ENCODE measurements at places on chromosomes 1 and 21.

- H3K4me1 ChIP-seq, result no peaks in the 10 kb centered on the region
- no peaks in the 10 kb centered on the region for H3K36me3 ChIP-seq
- DNase-seq, result no peak
- H3K27me3 ChIP-seq, result no peaks in the 10 kb centered on the region
Observed at GRCh38 chr1:228104526-228105269, 1.6 kb upstream of the C1orf35 start.

- no peaks in the 10 kb centered on the region for H3K4me1 ChIP-seq
- H3K27ac ChIP-seq, result peak overlapping the region; percentile 95
Observed at GRCh38 chr21:39184050-39184980, 1.1 kb upstream of the PSMG1 start.

- H3K27ac ChIP-seq, result no peak overlapping the region
- H3K4me3 ChIP-seq, result no peak overlapping the region
- DNase-seq, result no peak
- no peaks in the 10 kb centered on the region for H3K36me3 ChIP-seq
Observed at GRCh38 chr1:87760155-87760554, 431.5 kb downstream of the LMO4 start.

DNA sequence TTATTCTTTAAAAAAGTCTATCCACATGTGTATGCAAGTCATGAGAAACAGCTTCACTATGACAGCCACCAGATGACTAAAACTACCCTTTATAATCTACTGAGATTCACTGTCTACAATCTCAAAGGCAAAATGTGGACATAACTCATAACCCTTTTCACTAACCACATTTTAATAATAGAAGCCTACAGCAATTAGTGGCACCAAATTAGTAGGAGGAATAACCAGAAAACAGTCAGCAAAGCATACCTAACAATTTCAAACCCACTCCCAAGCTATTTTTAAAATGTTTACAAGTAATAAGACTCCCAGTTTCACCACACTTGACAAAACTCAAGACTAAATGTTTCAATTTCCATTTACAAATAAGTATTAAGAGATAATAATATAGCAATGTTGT, 442.9 kb downstream of the PTPRC start:
- no peaks in the 10 kb centered on the region for H3K36me3 ChIP-seq
- H3K4me1 ChIP-seq, result no peaks in the 10 kb centered on the region
- H3K4me3 ChIP-seq, result no peak overlapping the region

GRCh38 chr21:21612466-21612865, 614.3 kb downstream of the NCAM2 start:
- H3K36me3 ChIP-seq, result no peaks in the 10 kb centered on the region
- H3K4me1 ChIP-seq, result no peaks in the 10 kb centered on the region
- DNase-seq, result no peak
- no peaks in the 10 kb centered on the region for H3K27me3 ChIP-seq

DNA sequence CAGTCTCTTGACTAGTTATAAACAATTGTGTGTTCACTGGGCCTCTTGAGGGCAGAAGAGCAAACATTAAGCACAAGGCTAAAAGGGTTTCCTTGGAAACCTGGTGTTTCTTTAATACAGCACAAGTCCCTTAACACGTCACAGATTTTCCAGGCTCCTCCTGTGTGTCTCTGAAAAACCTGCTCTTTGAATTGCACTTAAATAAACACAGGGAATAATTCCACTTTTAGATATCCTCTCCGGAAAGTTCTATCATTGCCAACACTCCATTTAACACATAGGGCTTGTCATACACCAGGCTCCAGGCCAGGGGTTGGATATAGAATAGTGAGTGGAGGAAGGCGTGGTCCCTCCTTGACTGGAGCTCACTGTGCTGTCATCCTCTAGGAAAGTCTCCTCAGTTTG, 442.6 kb downstream of the DSCAM start:
- H3K4me3 ChIP-seq, result no peak overlapping the region
- H3K36me3 ChIP-seq, result no peaks in the 10 kb centered on the region
- H3K4me1 ChIP-seq, result no peaks in the 10 kb centered on the region
- no peak overlapping the region for H3K27ac ChIP-seq

GRCh38 chr1:241998412-241998921, 431 bp downstream of the MAP1LC3C start:
- H3K27ac ChIP-seq, result no peak overlapping the region
- no peaks in the 10 kb centered on the region for H3K27me3 ChIP-seq
- DNase-seq, result peak; percentile 74

- H3K27ac ChIP-seq, result no peak overlapping the region
- H3K36me3 ChIP-seq, result no peaks in the 10 kb centered on the region
- no peaks in the 10 kb centered on the region for H3K4me1 ChIP-seq
- no peak for DNase-seq
- peaks cover 13% of the 10 kb centered on the region for H3K27me3 ChIP-seq
Observed at GRCh38 chr1:39689635-39690034, 1.6 kb downstream of the HPCAL4 start.

DNA sequence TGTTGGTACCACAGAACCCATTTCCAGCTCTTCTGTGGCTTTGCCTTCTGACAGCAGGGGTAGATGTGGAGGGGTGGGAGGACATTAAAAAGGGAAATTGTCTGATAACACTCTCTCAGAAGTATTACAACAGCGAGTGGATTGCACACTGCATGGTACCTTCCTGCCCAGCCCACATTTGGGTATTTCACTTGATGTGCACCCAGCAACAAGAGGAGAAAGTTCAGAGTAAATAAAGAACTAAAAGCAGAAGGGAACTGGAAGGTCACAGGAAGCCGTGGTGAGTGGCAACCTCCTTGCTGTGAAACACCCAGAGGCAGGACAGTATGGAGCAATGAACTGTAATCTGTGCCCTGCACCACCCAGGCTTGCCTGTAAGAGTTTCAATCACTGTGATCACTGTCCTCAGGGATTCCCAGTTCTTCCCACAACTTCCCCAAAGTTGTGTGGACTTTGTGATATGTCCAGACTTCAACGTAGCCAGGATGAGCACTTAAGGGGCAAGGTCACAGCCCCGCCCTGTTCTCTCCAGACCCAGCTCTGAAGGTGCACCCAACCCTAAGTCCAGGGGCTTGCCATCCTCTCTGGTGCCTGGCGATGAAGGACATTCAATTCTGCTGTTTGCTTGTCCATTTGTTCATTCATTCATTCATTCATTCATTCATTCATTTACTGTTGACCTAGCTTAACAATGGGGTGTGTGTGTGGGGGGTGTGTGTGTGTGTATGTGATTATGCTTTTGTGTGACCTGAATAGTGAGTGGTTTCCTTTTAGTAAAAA, 18.7 kb upstream of the F5 start:
- DNase-seq, result no peak
- H3K27ac ChIP-seq, result no peak overlapping the region
- H3K27me3 ChIP-seq, result no peaks in the 10 kb centered on the region
- H3K4me3 ChIP-seq, result no peak overlapping the region
- no peaks in the 10 kb centered on the region for H3K36me3 ChIP-seq

GRCh38 chr1:39671433-39671792, 494 bp downstream of the NT5C1A start:
- H3K36me3 ChIP-seq, result no peaks in the 10 kb centered on the region
- no peaks in the 10 kb centered on the region for H3K27me3 ChIP-seq
- H3K4me3 ChIP-seq, result peak overlapping the region; percentile 42
- no peak overlapping the region for H3K27ac ChIP-seq

GRCh38 chr1:248686815-248687214, 15.8 kb downstream of the OR14I1 start:
- no peak overlapping the region for H3K27ac ChIP-seq
- H3K4me1 ChIP-seq, result no peaks in the 10 kb centered on the region
- no peaks in the 10 kb centered on the region for H3K27me3 ChIP-seq
- no peak overlapping the region for H3K4me3 ChIP-seq

- no peaks in the 10 kb centered on the region for H3K27me3 ChIP-seq
- H3K36me3 ChIP-seq, result no peaks in the 10 kb centered on the region
- DNase-seq, result peak; percentile 12
- H3K4me3 ChIP-seq, result no peak overlapping the region
- H3K4me1 ChIP-seq, result peaks cover 9% of the 10 kb centered on the region
Observed at GRCh38 chr1:15748690-15749398, 6.5 kb downstream of the TMEM82 start.

DNA sequence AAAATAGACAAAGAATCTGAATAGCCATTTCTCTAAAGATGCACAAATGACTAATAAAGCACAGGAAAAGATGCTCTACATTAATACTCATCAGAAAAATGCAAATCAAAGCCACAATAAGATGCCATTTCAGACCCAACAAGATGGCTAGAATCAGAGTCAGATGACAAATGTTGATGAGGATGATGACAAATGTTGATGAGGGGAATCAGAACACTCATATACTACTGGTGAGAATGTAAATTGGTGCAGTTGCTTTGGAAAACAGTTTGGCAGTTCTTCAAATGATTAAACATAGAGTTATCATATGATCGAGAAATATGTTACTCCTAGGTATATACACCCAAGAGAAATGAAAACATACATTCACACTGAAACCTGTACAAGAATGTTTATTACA, 33.9 kb downstream of the LRRC40 start:
- no peaks in the 10 kb centered on the region for H3K27me3 ChIP-seq
- H3K36me3 ChIP-seq, result no peaks in the 10 kb centered on the region
- no peak overlapping the region for H3K27ac ChIP-seq
- no peaks in the 10 kb centered on the region for H3K4me1 ChIP-seq
- no peak overlapping the region for H3K4me3 ChIP-seq

- H3K4me1 ChIP-seq, result no peaks in the 10 kb centered on the region
- H3K27ac ChIP-seq, result no peak overlapping the region
- DNase-seq, result no peak
- no peak overlapping the region for H3K4me3 ChIP-seq
Observed at GRCh38 chr1:217249857-217250256, 381.0 kb downstream of the GPATCH2 start.

DNA sequence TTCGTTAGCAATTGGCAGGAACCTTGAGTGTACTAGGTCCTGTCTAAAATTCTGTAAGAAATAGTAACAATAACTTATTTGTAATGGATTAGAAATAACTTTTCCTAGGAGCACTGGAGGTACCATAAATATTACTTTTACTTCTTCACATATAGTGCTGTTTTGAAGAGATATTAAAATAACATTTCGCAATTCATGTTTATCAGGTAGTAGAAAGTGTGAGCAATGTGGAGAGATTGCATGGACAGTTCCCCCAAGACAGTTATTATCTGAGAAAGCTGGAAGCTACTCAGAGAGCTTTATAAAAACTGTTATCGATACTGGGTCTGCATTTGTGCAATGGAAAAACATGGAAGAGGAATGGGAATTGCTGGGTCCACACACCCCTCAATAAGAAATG, 128.5 kb upstream of the KIF26B start:
- no peak overlapping the region for H3K27ac ChIP-seq
- H3K36me3 ChIP-seq, result no peaks in the 10 kb centered on the region
- H3K27me3 ChIP-seq, result no peaks in the 10 kb centered on the region
- no peak overlapping the region for H3K4me3 ChIP-seq

GRCh38 chr1:197213193-197213592, 54.9 kb upstream of the CRB1 start:
- no peaks in the 10 kb centered on the region for H3K36me3 ChIP-seq
- no peak overlapping the region for H3K4me3 ChIP-seq
- H3K4me1 ChIP-seq, result no peaks in the 10 kb centered on the region
- H3K27ac ChIP-seq, result no peak overlapping the region

GRCh38 chr1:245142171-245142798, 12.5 kb upstream of the KIF26B start:
- no peak overlapping the region for H3K4me3 ChIP-seq
- no peaks in the 10 kb centered on the region for H3K27me3 ChIP-seq
- no peak overlapping the region for H3K27ac ChIP-seq

DNA sequence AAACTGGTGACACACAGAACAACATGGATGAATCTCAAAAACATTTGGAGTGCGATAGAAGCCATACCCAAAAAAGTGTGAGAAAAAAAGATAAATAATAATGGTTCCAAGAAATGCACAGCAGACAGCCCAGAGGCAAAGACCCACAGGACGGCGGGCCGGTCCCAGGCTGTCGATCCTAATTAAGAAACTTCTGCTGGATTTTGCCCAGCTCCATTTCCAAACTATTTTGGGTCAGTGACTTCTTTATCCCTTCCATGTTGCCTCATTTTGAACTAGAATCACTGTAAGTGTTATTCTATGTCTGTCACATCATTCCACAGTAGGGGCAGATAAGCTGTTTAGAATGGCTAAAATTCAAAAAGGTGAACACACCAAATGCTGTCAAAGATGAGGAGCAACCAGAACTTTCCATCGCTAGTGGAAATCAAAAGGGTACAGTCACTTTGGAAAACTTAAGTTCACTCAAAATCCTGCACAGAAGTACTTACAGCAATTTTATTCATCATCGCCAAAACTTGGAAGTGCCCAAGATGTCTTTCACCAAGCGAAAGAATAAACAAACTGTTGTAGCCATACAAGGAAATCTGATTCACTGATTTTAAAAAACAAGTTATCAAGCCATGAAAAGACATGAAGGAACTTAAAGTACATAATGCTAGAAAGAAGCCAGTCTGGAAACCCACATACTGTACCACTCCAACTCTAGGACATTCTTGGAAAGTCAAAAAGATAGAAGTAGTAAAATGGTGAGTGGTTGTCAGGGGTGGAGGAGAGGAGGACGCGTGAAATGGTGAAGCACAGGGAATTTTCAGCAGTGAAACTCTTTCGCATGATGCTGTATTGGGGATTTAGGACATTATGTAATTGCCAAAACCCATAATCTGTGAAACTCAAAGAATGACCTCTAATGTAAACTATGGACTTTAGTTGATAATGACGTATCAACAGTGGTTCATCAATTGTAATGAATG, 7.5 kb downstream of the NBPF1 start:
- H3K27ac ChIP-seq, result no peak overlapping the region
- no peaks in the 10 kb centered on the region for H3K27me3 ChIP-seq
- no peak overlapping the region for H3K4me3 ChIP-seq
- no peaks in the 10 kb centered on the region for H3K4me1 ChIP-seq
- DNase-seq, result no peak

GRCh38 chr1:17339521-17339920, 31.5 kb downstream of the PADI4 start:
- H3K4me1 ChIP-seq, result no peaks in the 10 kb centered on the region
- no peaks in the 10 kb centered on the region for H3K36me3 ChIP-seq
- no peak overlapping the region for H3K4me3 ChIP-seq
- no peak overlapping the region for H3K27ac ChIP-seq
- no peaks in the 10 kb centered on the region for H3K27me3 ChIP-seq

DNA sequence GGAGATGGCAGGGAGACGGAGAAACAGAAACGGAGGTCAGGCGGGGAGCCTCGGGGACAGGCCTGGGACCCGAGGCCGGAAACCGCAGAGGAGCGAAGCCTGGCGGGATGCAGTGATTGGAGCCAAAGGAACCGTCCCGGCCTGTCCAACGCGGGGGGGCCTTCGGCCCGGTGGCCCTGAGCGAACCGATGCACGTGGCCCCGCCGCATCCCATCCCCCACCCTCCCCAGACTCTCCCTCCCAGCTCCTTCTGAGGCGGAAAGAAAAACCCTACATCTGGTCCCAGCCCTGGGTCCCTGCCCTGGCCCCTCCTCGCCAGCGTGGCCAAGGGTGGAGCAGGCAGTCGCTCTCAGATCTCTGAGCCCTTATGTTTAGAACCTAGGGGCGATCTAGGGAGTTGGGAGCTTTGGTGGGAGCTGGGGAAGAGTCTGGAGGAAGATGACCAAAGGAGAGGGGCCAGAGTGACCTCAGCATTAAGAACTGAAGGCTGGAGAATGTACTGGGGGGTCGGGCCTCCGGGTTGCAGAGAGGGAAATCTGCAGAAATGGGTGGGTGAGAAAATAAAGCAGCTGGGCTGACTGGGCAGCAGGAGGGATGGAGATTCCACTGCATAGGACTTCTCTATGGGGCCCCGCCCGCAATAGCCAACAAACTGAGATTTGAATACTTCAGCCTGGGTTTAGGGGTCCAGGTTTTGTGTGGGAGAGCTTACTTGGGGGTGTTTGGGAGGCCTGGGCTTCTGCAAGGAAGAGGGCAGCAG, 1.5 kb upstream of the CRABP2 start:
- H3K27ac ChIP-seq, result peak overlapping the region; percentile 92
- H3K4me1 ChIP-seq, result peaks cover 33% of the 10 kb centered on the region
- no peaks in the 10 kb centered on the region for H3K36me3 ChIP-seq
- peak overlapping the region; percentile 43 for H3K4me3 ChIP-seq

All from uterus (tissue), 4 donors.